Activated T-helper 2 cell treated with anti-CD3 and anti-CD28 coated beads, Interferon-gamma antibody, Interleukin-2, Interleukin-4, amounts not matched to agents 10 μg/mL and 5 μg/mL and 100 μg/mL, durations not matched to agents 14 hours and 24 hours and 36 hours (primary cell): ENCODE measurements at places on chromosomes 5 and 9.

DNA sequence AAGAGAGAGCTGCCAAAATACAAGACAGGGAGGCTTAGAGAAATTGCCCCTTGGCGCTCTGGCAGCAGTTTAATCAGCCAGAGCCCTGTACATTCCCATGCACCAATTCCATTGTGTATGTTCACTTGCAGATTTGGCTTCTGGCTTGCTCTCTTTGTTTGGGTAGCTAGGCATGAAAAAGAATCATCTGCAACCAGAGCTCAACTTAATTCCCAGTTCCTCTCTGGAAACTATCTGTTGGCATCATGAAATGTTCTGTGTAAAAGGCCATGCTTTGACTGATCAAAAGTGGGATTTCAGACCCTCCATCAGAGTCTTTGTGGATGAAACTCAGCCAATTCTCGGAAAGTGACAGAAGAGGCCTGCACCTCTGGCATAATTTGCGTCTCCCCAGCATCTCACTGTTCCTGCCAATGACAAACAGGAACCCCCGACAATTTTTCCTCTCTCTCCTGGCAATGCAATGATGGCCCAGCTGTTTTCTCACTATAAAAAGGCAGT lies 53.8 kb upstream of the RAD23B start:
- no peak for DNase-seq
- H3K36me3 ChIP-seq, result no peaks in the 10 kb centered on the region
- no peak overlapping the region for H3K27ac ChIP-seq
- peaks cover 47% of the 10 kb centered on the region for H3K27me3 ChIP-seq

DNA sequence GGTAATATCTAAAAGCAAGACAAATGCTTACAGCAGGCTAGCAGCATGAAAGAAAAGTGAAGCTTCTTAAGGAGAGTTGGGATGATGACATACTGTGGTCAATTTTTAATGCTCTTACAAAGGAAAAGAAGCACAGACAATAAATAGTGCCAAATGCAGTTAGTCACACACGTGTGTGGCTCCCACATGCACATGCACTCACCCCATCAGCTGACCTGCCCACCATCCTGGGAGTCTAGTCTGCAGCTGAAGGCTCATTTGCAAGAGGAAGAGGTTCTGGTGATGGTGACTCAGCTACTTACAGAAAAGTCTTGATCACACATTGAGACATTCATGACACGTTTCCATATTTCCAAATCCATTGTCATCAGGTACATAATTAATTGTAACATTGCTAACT lies 129.3 kb downstream of the MRPL36 start:
- no peak overlapping the region for H3K4me3 ChIP-seq
- no peak overlapping the region for H3K27ac ChIP-seq
- peaks cover 7% of the 10 kb centered on the region for H3K4me1 ChIP-seq
- DNase-seq, result no peak

DNA sequence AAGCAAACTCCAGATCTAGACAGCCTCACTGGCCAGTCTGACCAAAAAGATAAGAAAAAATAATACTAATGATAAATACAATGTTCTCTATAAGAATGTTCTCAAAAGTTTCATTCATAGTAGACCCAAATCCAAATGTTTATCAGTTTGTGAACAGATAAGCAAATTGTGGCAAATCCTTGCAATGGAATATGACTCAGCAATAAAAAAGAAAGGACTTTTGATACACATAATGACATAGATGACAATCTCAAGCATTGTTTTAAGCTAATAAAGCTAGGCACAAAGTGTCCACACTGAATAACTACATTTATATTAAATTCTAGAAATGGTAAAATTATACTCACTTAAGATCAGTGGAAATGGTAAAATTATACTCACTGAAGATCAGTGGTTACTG lies 195.4 kb upstream of the TYRP1 start:
- H3K27me3 ChIP-seq, result no peaks in the 10 kb centered on the region
- no peak overlapping the region for H3K4me3 ChIP-seq
- no peaks in the 10 kb centered on the region for H3K4me1 ChIP-seq
- no peaks in the 10 kb centered on the region for H3K36me3 ChIP-seq
- DNase-seq, result no peak

DNA sequence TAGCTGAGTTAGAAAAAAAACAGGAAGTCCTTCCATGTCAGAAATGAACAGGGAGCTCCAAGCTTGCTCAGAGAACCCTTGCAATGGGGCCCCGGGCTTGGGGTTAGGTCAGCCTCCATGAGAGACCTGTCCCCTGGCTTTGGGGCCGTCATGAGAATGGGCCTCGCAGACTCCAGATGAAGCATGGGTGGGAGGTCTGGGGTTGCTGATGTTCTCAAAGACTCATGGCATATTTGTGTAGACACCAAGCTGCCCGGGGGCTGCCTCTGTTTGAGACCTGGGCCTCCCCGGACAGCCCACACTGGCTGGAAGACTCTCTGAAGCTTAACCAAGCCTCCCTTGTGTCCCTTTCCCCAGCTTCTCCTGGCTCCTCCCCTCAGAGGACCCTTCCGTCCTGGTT lies 186.3 kb downstream of the IRX2 start:
- no peaks in the 10 kb centered on the region for H3K4me1 ChIP-seq
- H3K27me3 ChIP-seq, result no peaks in the 10 kb centered on the region
- DNase-seq, result no peak

DNA sequence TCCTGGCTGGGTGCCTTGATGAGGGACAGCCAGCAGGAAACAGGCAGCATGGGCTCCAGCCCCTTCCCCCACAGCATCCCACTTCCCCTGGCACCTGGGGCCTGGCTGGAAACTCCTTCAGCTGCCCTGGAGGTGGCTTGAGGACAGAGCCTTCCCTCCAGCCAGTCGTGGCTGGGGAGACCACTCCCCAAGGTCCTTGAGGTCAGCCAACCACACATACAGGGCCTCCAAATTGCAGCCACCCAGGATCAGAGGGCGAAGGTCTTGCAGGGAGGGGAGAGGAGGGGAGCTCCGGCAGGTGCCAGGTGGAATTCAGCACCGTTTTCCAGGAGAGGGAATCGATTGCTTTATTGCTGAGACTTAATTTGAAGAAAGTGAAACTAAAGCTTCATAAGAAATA lies 280.4 kb downstream of the PBX3 start:
- DNase-seq, result no peak
- H3K36me3 ChIP-seq, result no peaks in the 10 kb centered on the region
- H3K4me1 ChIP-seq, result no peaks in the 10 kb centered on the region
- no peaks in the 10 kb centered on the region for H3K27me3 ChIP-seq
- H3K27ac ChIP-seq, result no peak overlapping the region

DNA sequence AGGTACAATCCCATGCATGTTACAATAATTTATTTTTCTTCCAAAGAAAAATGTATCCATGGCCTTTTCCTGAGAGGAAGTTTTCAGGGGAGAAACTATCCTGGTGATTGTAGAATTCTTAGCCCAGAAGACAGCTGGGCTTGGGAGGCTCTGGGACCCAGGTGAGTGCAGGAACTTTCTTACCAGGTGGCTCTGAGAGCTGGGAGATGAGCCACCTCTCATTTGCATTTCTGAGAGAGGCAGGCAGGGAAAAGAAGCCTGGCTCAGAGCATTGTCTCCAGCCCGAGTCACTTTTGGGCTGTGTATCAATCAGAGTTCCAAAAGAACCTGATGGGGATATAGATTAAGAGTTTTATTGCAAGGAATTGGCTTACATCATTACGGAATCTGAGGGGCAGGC lies 52.7 kb downstream of the ALG2 start:
- no peaks in the 10 kb centered on the region for H3K36me3 ChIP-seq
- no peak overlapping the region for H3K4me3 ChIP-seq
- H3K27ac ChIP-seq, result no peak overlapping the region
- DNase-seq, result no peak
- H3K4me1 ChIP-seq, result peaks cover 35% of the 10 kb centered on the region
- peaks cover 5% of the 10 kb centered on the region for H3K27me3 ChIP-seq
